ENCODE measurements at places on chromosomes 16 and 17.

- DNase-seq, result no peak
These were observed 102.8 kb downstream of the CMIP start for GRCh38 chr16:81547194-81547938.

- no peak for DNase-seq
These were observed 188.6 kb upstream of the PSMD7 start for GRCh38 chr16:74107795-74108610.

GRCh38 chr17:67125417-67125816, 81.1 kb downstream of the CACNG1 start:
- no peak for DNase-seq

DNA sequence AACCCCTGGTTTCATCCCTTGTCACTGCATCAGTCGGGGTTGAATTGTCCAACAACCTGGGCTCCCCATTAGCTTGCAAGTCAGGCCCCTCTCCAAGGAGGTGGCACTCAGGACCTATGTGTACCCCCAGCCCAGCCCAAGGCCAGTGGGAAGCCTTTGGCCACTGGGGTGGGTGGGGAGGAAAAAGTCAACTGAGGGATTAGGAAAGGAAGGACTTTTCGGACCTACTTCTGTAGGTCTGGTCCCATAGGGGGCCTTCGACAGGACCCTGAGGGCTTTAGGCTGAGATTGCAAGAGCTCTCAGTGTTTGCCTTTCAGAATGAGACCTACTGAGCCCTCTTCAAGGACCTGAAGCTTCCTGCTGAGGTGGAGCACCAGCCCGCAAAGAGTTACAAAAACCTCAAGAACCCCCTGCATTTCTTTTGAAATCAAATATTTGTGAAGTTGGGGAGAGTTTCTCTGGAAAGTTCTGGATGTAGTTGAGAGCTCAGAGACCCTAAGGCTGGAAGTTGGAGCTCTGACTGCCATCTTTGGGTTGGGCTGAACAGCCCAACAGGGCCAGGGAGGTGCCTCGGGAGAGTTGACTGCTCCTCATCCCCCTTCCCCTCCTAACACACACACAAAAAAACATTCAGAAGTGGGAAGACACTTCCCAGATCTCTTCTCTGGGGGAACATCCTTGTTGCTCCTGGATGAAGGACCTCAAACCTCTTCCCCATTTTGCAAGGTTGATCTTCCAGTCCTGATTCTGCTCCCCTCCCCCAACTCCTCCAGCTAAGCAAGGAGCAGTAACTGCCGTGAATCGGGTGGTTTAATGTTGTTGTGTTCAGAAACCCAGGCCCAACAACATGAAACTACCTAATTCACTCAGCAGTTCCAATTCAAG, 5.8 kb upstream of the HOXB9 start:
- no peak for DNase-seq

GRCh38 chr16:11877374-11877773, 26.0 kb upstream of the RSL1D1 start:
- DNase-seq, result no peak

DNA sequence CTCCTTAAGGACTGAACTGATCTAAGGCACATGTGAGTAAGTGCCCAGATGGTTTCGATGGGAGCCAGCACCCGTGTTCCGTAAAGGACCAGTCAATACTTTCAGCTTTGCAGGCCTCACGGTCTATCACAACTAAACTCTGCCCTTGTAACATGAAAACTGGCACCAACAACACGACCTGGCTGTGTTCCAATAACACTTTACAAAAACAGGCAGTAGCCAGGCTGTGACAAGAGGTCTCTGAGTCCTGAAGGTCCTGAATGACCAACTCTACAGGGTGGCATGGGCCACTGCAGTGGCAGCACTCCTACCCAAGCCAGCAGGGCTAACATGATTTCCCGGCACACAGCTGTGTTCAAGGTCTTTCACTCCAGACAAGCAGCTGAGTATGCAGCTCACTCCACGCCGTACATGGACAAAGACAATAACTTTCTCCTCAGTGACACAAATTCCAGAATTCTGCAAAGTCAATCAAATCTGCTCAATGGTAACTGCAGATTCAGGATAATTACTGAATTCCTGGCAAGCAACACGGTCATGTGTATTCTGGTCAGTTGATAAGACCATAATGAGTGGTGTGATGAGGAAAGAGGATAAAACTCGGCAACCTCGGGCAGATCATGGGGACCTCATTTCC, 15.3 kb downstream of the NPLOC4 start:
- DNase-seq, result no peak

DNA sequence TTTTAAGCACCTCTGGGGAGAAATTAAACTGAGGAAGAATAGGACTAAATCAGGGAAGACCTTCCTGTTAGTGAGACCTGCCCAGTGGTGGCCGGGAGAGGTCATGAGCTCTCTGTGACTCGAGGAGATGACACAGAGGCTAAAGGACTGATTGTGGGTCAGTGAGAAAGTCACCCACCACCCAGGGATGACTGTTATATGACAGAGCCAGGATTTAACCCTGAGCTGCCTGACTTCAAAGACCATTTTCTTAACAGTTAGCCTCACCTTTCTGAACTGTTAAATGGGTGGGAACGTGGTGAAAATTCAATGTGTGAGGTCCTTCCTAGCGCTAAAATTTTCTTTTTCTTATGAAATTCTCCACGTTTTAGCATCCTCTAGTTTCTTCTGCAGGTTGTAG, 72.5 kb downstream of the WSB1 start:
- DNase-seq, result no peak

DNA sequence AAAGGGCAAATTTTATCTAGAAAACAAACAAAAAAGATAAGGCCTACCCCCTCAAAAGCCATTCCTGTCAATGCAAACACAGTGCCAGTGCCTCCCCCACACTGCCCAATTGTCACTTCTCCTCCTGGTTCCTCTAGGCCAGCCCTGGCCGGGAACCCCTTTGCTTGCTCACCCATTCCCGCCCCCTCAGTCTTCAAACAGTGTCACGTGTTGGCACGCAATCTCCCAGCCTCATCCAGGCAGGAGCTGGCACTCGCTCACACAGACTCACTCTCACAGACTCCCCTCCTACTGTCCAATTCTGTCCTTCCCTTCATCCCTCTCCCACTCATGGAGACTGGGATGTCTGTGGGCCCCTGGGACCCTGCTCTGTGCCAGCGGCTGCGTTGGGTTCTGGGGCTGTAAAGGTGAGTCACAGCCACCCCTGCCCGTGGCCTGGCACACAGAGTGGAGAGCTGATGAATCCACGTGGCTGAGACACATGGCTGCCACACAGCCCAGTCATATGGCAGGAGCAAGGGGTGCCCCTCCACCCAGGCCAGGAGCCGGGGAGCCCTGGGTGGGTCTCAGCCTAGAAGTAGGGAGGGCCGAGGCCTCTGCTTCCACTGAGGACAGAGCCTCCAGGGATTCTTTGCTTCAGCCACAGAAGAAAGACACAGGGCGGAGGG, 54.8 kb downstream of the VAC14 start:
- peak; percentile 89 for DNase-seq

DNA sequence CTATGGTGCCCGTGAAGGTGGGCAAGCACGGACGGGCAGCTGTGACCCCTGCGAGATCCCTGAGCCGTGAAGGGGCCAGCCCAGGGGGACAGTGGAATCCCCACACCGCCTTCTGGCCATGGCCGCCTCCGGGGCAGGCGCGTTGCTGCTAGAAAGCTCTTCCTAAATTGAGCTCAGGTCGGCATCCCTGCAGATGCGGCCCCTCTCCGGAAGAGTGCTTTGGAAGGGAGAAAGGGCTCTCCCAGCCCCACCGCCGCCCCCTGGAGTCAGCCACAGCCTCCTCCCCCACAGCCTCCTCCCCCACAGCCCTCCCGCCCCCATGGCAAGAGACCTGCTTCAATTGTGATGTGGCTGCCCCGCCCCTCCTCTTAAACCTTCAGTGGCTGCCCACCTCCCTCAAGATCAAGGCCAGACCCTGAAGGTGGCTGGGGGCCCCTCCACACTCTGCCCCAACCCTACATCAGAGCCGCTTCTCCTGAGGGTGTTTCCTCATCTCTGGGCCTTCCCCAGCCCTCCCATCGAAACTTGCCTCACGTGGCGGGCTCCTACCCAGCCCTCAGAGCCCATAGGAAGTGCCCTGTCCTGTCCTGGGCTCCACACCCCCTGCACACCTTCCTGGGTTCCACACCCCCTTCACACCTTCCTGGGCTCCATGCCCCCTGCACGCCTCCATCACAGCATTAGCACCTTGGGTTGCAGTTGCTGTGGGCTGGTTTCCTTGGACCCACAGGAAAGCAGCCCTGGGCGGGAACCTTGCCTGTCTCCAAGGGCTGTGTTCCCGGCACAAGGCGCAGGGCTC, 5.5 kb upstream of the CBFA2T3 start:
- no peak for DNase-seq

- DNase-seq, result no peak
These were observed 48.3 kb downstream of the UBE2G1 start for GRCh38 chr17:4318186-4318585.

- no peak for DNase-seq
These were observed 20.7 kb downstream of the LGALS9 start for GRCh38 chr17:27651411-27652345.

DNA sequence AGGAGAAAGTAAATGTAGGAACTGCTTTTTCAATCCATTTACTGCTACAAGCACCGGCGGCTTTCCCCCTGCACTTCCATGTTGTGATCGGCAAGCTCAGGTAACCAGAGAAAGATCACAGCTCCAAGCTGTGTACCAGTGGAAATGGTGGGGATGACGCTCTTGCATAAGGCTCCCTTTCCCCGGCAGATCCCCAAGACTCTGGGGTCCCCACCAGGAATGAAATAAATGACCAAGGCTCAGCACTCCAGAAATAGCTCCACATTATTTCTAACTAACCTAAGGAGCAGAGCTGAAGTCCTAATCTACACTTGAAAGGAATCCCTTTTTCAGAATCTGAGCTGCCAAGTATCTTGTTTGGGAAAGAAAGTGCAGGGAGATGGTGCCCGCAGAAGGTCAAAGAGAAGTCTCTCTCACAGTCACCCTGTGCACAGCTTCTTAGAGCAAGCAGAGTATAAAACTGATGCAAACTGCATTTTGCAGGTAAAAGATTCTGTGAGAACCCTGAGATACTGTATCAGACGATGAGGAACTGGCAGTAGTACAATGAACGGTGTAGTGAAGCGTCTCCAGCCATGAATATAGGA, 11.1 kb downstream of the GRB2 start:
- DNase-seq, result no peak

DNA sequence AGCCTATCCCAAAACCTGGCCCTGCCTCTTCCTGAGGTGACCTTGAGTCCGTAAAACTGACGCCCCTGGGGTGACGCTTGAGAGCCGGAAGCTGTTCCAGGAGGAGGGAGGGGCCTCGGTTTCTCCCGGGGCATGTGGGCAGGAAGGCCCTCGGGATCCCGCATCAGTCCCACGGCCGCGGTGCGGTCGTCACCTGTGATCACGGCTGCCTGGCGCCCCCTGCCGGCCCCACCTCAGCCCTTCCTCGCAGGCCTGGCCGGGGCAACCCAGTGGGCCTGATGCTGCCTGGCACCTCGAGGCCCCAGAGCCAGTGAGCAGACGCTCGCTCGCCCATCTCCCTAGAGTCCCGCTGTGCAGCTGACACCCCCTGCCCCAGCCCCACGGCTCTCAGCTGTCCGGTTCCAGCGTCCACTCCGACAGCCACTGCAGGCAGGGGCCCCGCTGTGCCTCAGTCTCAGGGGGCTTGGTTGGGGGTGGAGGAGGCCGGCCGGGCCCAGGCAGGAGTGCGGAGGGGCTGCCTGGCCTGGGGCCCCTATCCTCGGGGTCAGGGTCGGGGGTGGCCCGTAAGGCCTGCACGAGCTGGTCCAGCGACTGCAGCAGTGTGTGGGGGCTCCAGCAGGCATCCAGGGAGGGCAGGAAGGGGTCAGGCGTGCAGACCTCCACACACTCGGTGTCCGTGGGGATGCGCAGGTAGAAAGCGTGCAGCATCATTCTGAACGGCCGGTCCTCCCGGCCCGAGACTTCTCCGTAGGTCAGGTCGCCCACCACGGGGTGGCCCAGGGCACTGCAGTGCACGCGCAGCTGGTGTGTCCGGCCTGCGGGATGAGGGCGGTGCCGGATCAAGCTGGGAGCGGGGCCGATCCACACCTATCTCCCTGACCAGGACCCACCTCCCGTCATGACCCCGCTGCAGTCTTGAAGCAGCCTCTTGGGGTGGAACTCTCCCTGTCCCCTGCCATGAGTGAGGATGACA, 2.3 kb downstream of the RPUSD1 start:
- DNase-seq, result peak; percentile 79

DNA sequence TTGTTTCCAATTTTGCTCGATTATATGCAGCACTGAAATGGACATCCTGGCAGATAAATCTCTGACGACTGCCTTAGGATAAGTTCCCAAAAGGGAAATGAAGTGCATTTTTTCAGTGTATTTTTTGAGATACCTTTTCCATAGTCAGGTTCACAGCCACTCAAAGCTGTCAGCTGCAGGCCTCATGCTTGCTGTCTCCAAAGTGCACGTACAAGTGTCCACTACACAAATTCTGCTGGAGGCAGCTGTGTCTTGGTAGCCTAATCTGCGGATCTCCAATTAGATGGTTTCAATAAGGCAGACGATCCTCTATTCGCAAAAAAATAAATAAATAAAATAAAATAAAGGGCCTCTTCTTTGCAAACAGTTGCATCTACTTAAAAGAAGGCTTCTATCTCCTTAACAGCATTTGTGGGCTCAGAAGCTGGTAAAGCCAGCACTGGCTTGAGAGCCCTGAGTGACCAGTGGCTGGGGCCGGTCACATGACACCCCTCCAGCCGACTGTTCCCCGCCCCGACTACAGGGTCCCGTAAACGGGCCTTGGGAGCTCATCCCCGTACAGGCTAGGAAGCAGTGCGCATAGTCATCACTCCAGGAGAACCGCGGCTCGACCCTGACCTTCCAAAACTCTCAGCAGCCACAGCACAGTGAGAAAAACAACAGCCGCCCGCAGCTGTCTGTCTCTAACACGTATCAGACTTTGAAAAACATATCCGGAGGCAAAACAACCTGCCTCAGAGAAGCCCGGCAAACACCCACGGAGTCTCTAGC, 18.8 kb downstream of the RPH3AL start:
- DNase-seq, result peak; percentile 77

- no peak for DNase-seq
These were observed 53.6 kb downstream of the GPRC5B start for GRCh38 chr16:19830902-19831560.

DNA sequence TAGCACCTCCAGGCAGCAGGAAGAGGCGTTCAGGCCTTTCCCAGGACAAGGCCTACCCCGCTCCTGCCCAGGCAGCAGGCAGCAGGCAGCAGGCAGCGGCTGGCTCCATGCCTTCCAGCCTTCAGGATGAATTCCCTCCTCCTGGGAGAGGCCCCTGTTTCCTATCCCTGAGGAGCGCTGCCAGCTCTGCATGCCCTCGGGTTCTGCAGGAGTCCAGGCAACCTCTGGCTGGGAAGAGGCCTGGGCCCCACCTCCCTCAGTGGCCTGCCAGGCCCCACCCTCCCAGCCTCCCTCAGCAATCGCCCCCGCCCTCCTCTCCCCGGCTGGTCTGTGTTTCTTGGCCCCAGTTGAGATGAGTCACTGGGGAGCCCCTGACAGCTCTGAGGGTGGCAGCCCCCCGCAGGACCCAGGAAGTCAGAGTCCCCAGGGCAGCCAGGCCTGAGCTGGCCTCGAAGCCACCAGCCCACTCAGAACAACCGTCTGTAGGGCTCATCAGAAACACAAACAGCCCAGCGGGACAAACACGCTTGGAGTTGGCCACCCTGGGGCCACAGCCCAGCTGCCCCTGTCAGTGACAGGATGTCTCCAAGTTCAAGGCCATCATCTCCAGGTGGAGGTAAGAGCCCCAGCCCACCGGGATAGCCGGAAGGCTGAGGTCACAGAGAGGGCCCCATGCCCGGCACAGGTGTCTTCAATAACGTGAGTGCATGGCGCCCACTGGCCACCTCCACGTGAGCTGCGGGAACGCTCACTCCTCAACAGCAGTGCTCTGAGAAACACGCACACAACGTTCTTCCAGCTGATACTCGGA, 39.5 kb upstream of the CIBAR2 start:
- DNase-seq, result peak; percentile 91

All from hepatic stellate cell (primary cell).